ENCODE measurements at places on chromosomes 5 and 9. TPM values are rescaled to one million over a fixed set of nuclear protein-coding genes. Genes with fewer than 3 reads are reported as not detected.

Gene KCNV2
- not detected for polyA plus RNA-seq

DNA sequence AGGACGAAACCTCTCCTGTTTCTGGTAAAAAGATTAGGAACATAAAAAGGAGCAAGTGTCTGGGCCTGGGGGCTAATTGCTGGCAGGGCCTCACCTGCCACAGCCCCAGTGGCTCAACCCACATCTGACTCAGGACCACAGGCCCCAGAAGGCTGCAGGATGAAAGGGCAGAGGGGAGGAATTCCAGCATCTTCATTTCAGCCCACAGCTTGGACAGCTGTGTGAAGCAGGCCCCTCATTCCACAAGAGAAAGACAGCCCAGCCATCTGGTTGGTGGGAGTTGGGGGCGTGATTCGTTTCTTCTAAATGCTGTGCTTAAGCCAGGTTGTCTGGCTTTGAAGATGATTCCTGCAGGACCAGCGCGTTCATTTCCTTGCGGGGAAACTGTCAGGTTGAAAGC lies 29.1 kb downstream of the NKX2-5 start:
- no peaks in the 10 kb centered on the region for H3K4me1 ChIP-seq
- DNase-seq = no peak
- H3K27me3 ChIP-seq = peaks cover 9% of the 10 kb centered on the region

- H3K4me3 ChIP-seq = no peak overlapping the region
- no peaks in the 10 kb centered on the region for H3K4me1 ChIP-seq
- H3K27ac ChIP-seq = no peak overlapping the region
- no peak for DNase-seq
- peaks cover 39% of the 10 kb centered on the region for H3K27me3 ChIP-seq
Observed at GRCh38 chr5:150303070-150303615, 438 bp upstream of the ARSI start.

GRCh38 chr9:130237076-130237475 lies 28.5 kb upstream of the HMCN2 start:
- H3K27me3 ChIP-seq = no peaks in the 10 kb centered on the region
- no peak for DNase-seq
- H3K36me3 ChIP-seq = peaks cover 13% of the 10 kb centered on the region
- H3K4me3 ChIP-seq = no peak overlapping the region
- no peak overlapping the region for H3K27ac ChIP-seq

DNA sequence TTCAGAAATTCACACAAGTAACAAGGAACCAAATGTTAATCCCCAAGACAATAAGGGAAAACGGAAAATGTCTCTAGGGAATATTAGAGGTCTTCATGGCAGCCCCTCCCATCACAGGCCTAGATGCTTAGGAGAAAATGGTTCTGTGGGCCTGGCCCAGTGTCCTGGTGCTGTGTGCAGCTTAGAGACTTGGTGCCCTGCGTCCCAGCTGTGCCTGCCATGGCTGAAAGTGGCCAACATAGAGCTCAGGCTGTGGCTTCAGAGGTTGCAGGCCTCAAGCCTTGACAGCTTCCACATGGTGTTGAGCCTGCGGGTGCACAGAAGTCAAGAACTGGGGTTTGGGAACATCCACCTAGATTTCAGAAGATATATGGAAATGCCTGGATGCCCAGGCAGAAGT lies 942.3 kb downstream of the PTPRD start:
- H3K27ac ChIP-seq = no peak overlapping the region
- no peaks in the 10 kb centered on the region for H3K4me1 ChIP-seq
- no peak overlapping the region for H3K4me3 ChIP-seq
- no peak for DNase-seq
- no peaks in the 10 kb centered on the region for H3K36me3 ChIP-seq

Gene MED10
- polyA plus RNA-seq = 49.8 TPM

- no peak overlapping the region for H3K4me3 ChIP-seq
- no peak overlapping the region for H3K27ac ChIP-seq
- H3K36me3 ChIP-seq = no peaks in the 10 kb centered on the region
Observed at GRCh38 chr9:137666955-137667670, 48.3 kb downstream of the EHMT1 start.

Gene NCBP1
- polyA plus RNA-seq = 8.8 TPM

DNA sequence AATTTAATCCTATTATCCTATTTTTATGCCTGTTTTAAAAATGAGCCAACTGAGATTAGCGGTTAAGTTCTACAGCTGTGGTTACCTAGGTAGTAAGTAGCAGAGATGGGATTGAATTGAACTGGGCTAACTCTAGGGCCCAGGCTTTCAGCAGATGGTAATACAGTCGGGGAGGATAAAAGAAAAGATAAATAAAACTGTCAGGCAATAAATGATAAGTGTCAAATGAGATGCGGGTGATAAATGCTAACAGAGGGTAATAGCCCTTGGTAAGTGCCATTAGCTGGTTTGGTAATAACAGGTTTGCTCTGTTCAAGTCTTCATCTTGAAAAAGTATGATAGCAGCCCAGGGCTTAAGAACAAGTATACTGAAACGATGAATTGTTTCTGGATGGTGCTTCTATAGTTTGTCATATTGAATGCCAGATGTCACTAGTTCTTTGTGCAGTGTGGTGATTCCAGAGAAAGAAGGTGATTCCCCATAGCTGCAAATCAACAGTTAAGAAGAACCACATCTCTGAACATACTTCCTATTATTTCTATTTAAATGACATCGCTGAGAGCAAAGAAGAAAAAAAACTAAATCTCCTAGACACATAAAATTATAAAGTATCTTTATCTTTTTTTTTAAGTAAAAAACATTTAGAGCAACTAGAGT lies 360.8 kb upstream of the PANK3 start:
- H3K36me3 ChIP-seq = no peaks in the 10 kb centered on the region
- no peaks in the 10 kb centered on the region for H3K27me3 ChIP-seq
- no peak overlapping the region for H3K4me3 ChIP-seq
- DNase-seq = no peak
- H3K4me1 ChIP-seq = no peaks in the 10 kb centered on the region

- no peak for DNase-seq
- no peaks in the 10 kb centered on the region for H3K36me3 ChIP-seq
- H3K27ac ChIP-seq = no peak overlapping the region
- no peaks in the 10 kb centered on the region for H3K27me3 ChIP-seq
- no peaks in the 10 kb centered on the region for H3K4me1 ChIP-seq
- no peak overlapping the region for H3K4me3 ChIP-seq
Observed at GRCh38 chr5:86833868-86834267, 216.1 kb downstream of the COX7C start.

DNA sequence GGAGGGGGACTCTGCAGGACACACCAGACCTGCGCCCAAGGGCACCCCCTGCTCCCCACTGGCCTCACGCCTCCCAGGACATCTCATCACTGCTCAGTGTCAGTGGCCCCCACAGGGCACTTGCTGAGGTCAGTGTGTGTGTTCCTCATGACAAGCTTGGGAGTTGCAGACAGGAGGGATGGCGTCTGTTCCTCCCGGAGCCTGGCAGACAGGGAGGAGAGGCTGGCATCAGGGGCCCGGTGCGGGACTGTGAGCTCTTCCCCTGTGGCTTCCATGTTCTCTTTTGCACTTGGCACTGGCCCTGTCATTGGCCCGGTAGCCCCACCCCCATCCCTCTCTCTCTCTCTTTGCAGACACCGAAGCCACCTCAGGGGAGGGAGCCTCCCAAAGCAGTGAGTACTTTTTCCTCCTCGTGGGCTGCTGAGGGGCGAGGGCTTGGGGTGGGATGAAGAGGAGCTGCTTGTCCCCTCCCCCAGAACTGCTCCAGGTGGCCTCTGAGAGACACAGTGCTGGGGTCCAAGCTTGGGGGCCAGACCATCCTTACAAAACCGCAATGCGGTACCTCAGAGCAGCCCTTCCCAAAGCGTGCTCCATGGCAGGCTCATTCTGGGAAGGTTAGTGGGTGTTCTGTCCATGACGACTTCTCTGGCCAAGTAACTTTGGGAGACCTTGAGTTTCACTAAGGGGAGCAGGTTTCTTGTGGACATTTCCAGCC lies 75.7 kb downstream of the AMBP start:
- DNase-seq = no peak
- H3K27ac ChIP-seq = no peak overlapping the region
- peaks cover 47% of the 10 kb centered on the region for H3K36me3 ChIP-seq
- H3K4me3 ChIP-seq = no peak overlapping the region

DNA sequence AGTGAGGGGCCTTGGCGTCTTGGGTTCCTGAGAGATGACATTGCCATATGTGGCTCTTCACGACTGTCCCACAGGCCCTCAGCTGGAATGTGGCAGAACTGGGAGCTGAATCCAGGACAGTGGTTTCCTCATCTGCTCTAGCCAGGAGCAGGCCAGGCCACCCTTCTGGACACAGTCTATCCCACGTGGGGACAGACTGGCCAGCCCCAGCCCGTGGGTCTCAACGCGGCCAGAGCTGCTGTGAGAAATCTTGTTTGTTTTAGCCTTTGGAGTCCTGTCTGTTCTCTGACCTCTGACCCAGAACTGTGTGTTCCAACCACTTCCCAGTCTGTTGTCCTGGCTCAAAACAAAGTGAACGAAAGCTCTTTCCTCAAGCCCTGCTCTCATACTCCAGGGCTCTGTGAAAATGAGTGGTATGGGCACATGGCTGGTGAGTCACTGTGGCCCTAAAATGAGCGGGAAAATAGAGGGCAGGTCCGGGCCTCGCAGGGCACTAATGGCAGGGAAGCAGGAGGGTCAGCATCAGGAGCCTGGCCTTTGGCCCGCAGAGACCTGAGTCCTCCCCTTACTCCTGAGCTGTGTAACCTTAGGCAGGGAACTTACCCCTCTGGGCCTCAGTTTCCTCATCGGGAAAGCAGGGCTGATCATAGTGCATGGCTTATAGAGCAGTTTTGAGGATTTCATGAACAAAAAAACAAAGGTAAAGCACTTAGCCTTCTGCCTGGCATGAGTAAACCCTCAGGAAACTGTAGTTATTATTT lies 34.8 kb upstream of the GLRX start:
- H3K27me3 ChIP-seq = no peaks in the 10 kb centered on the region
- peak overlapping the region; percentile 98 for H3K27ac ChIP-seq
- DNase-seq = peak; percentile 97
- H3K4me1 ChIP-seq = peaks cover 49% of the 10 kb centered on the region

GRCh38 chr9:118321788-118322187 lies 617.6 kb downstream of the TLR4 start:
- no peak overlapping the region for H3K27ac ChIP-seq
- H3K4me3 ChIP-seq = no peak overlapping the region
- no peaks in the 10 kb centered on the region for H3K4me1 ChIP-seq
- no peaks in the 10 kb centered on the region for H3K36me3 ChIP-seq
- no peaks in the 10 kb centered on the region for H3K27me3 ChIP-seq

DNA sequence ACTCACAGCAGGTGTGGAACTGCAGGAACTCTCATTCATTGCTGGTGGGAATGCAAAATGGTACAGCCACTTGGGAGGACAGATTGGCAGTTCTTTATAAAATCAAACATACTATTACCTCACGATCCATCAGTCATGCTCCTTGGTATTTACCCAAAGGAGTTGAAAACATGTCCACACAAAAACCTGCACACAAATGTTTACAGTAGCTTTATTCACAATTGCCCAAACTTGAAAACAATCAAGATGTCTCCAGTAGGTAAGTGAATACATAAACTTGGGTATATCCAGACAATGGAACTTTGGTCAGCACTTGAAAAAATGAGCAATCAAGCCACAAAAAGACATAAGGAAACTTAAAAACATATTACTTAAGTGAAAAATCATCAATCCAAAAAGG lies 215.5 kb downstream of the IRX1 start:
- no peak overlapping the region for H3K27ac ChIP-seq
- no peak for DNase-seq
- no peak overlapping the region for H3K4me3 ChIP-seq

All from endothelial cell of umbilical vein (primary cell).